Stimulated activated naive CD4-positive, alpha-beta T cell (primary cell): ENCODE measurements at places on chromosomes 3 and 15.

DNA sequence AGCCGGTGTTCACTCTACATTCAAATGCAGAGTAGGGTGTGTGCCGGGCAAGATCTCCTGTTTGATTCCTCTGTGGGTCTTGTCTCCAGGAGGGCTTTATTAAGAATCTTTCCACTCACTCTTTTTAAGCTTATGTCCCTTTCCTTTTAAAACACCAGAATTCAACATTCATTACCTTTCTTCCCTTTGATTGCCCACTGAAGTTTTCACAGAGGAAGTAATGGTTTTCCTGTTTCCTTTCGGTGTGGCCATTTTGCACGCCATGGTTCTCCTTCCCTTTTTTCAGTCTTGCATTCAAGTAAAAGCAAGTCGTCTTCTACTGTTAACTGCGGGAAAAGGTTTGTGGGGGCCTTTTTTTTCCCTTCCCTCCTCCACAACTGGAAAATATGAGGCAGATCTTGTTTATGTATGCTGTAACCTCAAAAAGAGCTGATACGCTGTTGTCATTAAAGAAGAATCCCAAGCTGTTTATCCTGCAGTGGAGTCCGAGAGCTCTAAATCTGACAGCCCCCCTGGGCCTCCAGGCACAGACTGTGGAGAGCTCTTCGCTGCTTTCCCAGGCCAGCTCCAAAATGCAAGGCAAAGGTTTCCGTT lies 40.5 kb downstream of the FILIP1L start:
- peak; percentile 5 for DNase-seq

GRCh38 chr3:33590541-33590940 lies 127.5 kb downstream of the CLASP2 start:
- DNase-seq = no peak

DNA sequence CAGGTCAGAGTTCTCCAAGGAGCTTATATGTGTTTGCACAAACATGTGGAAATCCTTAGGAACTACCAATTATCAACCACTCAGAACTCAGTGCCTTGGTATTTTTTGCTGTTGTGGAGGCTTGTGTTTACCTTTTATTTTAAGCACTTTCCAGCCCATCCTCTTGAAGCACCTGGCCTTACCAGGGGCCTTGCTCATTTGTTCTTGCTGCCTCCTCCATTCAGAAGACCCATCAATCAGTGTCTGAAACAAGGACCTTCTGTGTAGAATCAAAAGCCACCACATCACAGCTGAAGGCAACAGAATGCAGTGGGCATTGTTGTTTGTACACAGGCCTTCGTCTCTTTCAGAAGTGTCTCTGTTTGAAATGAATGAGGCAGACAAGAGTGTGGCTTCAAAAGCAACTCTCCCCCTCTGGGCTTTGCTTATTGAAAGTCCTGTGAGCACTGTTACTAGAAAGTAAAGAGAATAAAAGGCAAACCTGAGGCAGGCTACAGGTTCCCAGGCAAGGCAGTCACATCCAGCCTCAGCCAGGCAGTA lies 24.5 kb upstream of the LIPC start:
- DNase-seq = no peak

DNA sequence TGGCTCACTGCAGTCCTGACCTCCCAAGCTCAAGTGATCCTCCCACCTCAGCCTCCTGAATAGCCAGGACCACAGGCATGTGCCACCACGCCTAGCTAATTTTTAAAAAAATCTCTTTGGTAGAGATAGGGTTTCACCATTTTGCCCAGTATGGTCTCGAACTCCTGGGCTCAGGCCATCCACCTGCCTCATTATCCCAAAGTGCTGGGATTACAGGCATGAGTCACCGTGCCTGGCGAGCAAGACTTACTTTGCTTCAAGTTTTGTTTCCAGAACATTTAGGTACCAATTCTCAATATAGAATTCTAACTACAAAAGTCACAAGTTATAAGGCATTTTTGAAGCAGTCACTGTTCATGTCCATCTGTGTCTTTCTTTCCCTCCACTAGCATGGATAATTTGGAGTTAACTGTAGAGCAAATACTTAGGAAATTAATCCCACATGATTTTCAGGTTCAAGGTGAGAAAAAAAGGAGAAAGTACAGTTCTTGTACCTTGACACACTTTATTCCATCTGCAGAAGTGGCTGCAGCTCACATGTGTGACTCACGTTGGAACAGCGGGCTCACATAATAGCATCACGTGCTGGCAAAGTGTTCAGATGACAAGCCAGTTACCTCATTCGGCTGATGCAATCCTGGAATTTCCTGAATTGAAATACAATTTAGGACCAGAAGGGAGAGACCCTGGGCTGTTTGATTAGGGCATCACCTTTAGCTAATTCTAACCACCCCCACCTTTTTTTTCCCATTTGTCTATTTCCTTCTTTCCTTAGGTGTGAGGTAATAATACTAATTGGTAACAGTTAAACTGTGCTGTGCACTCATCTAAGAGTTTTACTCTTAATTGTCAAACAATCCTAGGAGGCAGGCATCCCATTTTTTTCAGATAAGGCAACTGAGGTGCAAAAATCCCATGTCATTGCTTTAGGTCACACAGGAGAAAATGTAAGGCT lies 46.9 kb upstream of the NEDD4 start:
- DNase-seq = no peak

DNA sequence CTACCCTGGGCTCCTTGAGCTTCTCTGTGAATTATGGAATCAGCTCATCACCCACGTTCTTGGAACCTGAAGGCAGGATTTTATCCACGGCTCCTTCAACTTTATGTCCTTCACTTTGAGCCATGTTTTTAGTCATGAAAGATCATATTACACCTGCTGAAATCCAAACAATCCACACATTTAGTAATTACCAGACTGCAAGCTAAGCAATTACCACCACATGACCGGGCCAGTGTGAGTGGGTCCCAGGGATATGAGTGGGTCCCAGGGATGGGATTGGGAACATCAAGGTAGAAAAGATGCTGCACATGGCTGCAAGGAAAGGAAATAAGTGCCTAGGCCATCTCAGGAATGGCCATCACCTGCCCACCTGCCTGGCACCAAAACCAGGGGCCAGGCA lies 140.3 kb upstream of the IQSEC1 start:
- no peak for DNase-seq

GRCh38 chr3:126316031-126316461 lies 41.2 kb downstream of the KLF15 start:
- DNase-seq = no peak

- DNase-seq = no peak
These were observed 32.1 kb upstream of the PCSK6 start for GRCh38 chr15:101521591-101521990.

- no peak for DNase-seq
These were observed 220.4 kb upstream of the GADL1 start for GRCh38 chr3:31114929-31115283.

- DNase-seq = peak; percentile 6
These were observed 19.4 kb upstream of the ADAMTS7 start for GRCh38 chr15:78830514-78831228.

- no peak for DNase-seq
These were observed 52.6 kb downstream of the LRRC28 start for GRCh38 chr15:99303907-99304306.

- DNase-seq = no peak
These were observed 62.8 kb downstream of the ITGB5 start for GRCh38 chr3:124824286-124824915.

GRCh38 chr3:135851201-135852081 lies 114.1 kb upstream of the PPP2R3A start:
- DNase-seq = no peak

- DNase-seq = no peak
These were observed 30.2 kb downstream of the ITGA11 start for GRCh38 chr15:68401496-68402431.

DNA sequence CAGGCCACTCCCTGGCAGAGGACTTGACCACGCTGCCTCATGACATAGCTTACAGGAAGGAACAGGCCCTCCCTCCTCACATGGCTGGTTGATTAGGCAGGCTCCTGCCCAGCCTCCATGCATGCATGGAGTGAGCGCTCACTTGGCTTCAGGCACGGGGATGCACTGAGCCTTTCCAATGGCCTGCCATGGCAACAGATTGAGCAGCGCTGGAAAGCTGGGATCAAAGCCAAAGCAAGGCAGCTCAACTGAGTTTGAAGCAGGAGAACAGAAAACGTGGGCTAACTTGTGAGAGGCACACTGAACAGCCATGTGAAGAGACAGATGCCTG lies 5.9 kb upstream of the GRAMD2A start:
- no peak for DNase-seq

DNA sequence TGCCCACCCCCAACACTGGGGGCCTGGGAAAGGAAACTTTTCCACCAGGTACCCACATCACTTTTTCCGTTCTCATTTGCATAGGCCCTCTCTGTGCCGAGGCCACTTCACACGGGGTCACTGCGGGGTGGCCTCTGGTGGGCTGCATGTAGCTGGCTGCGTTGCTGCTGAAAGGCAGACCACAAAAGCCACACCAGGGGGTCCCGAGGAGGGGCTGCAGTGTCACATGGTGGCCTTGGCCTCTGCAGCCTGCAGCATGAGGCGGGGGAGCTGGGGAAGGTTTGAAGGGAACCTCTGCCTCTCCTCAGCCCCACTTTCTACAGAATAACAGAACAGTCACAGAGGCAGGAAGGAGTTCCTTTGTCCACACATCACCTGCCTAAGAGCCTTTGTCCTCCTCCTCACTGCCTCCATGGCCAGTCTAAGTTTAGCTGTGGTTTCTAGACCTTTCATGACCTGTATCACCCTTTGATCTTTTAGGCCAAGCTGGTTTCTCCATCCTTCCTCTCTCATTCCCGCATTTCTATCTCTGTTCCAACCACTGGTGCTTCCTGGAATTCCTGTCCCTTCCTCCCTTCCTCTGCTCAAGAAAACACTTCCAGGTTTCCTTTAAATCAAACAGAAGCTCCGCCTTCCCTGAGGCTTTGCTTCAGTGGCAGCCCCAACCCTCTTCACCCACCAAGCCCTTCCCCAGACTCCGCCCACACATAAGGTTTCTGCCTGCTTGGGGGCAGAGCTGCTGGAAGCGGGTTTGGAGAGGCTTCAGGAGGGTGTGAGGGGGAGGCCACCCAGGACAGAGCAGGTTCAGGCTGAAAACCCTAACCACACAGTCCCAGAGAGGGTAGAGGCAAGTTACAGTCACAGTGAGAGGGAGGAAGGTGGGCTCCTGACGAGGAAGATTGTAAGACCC lies 150.7 kb upstream of the TLE3 start:
- DNase-seq = no peak

DNA sequence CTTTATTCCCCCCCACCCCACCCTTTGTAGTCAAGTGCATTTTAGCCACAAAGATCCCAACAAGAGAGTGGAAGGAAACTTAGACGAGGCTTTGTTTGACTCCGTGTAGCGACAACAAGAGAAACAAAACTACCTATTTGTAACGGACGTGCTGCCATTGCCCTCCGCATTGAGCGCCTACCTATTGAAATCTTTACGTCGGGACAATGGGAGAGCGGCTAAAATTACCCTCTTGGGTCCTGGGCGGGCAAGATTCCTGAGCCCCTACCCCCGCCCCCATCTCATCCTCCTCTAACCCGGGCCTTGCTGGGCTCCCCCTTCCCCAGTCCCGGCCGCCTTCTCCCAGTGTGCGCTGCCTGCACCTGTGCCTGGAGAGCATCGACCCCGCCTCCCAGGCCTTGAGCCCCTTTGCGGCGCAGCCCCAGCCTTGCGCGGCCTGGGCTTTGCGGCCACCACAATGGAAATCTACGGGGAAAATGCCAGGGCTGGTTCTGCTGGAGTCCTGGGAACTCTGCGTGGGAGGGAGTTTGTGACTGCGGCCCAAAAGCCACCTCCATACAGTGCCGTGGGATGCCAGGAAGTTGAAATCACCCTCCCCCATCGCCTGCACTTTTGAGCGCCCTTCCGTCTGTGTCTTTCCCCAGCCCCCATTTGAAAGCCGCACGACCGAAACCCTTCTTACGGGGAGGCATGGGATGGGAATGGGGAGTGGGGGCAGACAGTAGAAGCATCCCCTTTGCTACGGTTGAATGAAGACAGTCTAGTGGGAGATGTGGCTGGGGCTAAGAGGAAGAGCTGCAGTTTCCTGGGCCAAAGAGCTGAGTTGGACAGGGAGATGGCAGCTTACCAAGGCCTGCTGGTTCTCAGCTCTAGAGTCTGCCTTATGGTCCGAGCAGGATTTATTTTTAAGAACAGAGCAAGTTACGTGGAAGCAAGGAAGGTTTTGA lies 1.1 kb upstream of the SOX2 start:
- peak; percentile 16 for DNase-seq

DNA sequence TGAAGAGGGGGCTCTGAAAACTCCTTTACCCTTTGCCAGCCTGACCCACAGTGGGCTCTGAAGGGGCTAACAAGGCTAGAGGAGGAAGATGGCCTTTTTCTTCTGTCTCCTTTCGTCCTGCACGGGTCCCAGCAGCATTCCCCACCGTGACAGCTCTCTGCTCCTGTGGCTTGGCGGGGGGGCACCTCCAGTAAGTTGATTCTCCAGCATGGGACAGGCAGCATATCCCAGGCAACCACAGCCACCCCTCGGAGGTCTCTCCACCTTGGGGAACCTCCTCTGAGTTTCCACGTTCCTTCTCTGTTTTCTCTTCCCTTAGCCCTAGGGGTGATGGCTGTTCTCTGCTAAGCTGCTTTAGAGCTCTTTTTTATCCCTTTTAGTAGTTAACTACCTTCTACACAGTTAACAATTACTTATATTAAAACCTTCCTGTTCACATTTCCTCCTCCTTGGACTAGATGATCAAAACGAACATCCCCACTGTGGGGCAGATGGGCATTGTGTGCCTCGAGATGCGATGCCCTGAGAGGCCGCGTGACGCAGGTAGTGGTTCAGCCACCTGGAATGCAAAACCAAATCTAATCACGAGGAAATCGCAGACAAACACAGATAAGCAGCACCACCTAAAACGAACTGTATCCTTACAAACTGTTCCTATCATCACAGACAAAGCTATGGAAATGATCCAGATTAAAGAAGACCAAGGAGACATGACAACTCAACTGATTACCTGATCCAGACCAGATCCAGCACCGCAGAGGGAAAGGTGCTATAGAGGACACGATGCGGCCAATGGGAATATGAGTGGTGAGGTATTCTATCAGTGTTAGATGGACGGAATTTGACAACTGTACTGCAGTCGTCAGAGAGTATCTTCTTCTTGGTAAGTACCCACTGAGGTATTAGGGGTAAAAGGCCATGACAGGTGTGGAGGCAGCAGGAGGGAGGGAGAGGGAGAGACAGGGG lies 27.7 kb downstream of the TSPAN3 start:
- DNase-seq = no peak

DNA sequence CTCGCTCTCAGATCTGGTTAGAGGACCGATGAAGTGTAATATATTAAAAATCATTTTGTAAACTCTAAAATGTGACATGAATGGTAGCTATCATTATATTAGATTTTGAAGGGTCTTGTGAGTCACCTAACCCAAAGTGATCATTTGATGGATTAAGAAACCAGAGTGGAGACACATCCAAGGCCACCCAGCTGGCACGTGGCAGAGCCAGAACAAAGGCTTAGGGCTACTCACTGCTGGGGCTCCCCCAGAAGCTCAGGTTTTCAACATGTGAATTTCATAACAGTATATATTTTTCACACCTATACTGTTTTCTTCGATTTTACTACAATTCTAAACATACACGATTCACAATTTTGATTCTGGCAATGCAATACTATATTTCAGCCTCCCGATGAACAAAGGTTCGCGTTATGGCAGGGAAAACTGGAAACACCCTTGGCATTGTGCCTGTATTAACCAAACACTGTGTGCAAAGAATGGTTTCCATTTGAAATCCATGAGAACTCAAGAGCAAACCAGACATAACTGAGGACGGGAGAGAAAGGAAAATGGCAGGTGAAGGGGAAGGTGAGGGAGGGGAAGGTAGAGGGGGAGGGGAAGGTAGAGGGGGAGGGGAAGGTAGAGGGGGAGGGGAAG lies 88.9 kb downstream of the ADAMTS17 start:
- DNase-seq = no peak
